ENCODE measurements at places on chromosomes 13 and 19.

- no peak for DNase-seq
These were observed 35.8 kb downstream of the LATS2 start for GRCh38 chr13:21025539-21025938.

GRCh38 chr19:9914001-9914314, 22.4 kb downstream of the OLFM2 start:
- DNase-seq: no peak

GRCh38 chr13:51550151-51550550, 34.1 kb upstream of the WDFY2 start:
- no peak for DNase-seq

GRCh38 chr13:91894316-91894715, 495.9 kb downstream of the GPC5 start:
- peak; percentile 76 for DNase-seq

GRCh38 chr19:28633319-28634018, 579.5 kb downstream of the UQCRFS1 start:
- peak; percentile 7 for DNase-seq

DNA sequence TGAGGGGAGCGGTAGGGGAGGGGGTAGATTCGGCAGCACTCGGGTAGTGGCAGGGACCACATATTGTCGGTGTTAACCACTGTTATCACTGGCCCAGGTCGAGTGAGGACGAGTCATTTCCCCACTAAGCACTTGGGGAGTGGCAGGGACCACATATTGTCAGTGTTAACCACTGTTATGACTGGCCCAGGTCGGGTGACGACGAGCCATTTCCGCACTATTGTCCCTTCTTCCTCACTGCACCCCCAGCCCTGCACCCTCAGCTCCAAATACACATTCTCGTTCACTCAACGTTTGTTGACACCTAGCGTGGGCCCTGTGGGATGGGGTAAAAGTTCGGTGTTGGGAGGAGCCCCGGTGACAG, 467 bp upstream of the CLN5 start:
- DNase-seq: no peak

- no peak for DNase-seq
These were observed 128.2 kb downstream of the SLITRK1 start for GRCh38 chr13:83753912-83754624.

GRCh38 chr13:43110036-43110435, 86.7 kb downstream of the DNAJC15 start:
- no peak for DNase-seq

DNA sequence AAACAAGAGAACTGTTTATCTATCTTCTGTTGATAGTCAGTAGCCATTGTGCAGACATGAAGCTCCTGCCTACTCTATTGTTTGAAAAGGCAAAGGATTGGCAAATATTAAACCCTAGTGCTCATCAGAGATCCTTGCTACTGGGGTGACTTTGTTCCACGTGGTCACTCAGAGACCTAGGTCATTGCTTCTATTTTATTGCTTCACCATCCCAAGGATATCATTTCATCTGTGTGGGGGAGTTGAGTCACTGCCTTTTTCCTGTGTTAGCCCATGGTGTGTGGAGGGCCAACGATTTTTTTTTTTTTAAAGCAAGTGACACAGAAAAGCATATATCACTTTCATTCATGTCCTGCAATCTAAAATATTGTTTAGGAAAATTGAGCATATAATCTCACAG, 254.1 kb upstream of the RXFP2 start:
- no peak for DNase-seq

DNA sequence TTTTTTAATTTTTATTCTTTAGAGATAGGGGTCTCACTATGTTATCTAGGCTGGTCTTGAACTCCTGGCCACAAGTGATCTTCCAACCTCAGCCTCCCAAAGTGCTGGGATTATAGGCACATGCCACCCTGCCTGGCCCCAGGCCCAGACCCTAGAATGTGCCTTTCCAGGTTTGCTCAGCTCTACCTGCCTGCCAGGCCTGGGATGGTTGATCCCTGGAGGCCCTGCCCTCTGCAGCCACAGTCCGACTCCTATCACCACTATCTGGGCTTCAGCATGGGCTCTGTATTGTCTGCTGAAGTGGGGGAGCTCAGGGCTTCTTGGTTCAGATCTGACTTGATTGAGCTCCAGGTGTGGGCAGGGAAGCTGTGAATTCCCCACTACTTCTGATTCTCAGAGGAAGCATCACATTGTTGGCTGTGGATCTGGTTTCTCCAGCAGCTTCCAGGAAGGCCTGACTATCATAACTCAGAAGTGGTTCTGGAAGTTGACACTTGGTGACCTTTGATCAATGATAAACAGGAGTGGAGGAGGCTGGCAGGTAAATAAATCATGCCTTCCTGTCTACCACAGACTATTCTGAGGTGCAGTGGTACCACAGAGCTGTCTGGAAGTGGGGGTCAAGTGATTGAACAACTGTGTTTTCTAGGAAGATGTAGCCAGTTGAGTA, 71.9 kb downstream of the OLFM4 start:
- DNase-seq: no peak

- DNase-seq: no peak
These were observed 13.2 kb upstream of the LHFPL6 start for GRCh38 chr13:39616087-39616694.

DNA sequence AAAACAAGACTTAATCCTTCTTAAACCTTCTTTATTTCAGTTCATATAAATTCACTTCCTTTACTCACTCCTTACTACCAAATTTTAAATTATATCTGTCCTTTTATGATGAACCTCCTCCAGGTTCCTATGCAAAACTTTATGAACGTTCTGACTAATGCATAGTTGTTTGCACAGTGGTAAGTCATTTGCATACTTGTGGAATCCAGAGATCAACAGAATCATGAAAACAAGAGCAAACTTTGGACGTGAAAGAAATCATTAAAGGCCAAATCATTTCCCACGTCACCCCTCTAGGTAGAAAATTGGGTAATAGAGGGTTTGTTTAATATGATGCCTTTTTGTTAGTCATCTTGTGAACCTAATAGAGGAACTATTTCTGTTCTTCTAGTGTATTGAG, 32.3 kb upstream of the MYCBP2 start:
- DNase-seq: no peak

All from retinal pigment epithelial cell (primary cell).